ENCODE measurements at places on chromosomes 2 and 18. TPM values are rescaled to one million over a fixed set of nuclear protein-coding genes. Genes with fewer than 3 reads are reported as not detected.

The WDR75 gene
- 63.3 TPM for total RNA-seq

The ANKRD62 gene
- total RNA-seq, result not detected

The KCNJ3 gene
- total RNA-seq, result not detected

The SLC5A7 gene
- total RNA-seq, result not detected

The C2orf72 gene
- total RNA-seq, result 2.6 TPM

GRCh38 chr2:8644605-8645175, 37.2 kb upstream of the ID2 start:
- no peak for DNase-seq

DNA sequence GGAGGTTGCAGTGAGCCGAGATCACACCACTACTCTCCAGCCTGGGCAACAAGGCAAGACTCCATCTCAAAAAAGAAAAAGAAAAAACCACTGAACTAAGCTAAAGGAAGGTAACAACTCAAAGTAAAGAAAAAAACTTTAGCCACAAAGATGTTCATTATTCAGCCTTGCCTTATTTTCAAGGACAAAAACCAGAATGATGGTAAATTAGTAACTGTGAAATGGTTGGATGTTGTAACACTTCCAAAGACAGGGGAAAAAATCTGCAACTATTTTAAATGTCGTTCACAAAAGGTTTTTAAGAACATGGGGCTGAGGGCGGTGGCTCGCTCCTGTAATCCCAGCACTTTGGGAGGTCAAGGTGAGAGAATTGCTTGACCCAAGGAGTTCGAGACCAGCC, 10.1 kb downstream of the ADAM17 start:
- no peak for DNase-seq

DNA sequence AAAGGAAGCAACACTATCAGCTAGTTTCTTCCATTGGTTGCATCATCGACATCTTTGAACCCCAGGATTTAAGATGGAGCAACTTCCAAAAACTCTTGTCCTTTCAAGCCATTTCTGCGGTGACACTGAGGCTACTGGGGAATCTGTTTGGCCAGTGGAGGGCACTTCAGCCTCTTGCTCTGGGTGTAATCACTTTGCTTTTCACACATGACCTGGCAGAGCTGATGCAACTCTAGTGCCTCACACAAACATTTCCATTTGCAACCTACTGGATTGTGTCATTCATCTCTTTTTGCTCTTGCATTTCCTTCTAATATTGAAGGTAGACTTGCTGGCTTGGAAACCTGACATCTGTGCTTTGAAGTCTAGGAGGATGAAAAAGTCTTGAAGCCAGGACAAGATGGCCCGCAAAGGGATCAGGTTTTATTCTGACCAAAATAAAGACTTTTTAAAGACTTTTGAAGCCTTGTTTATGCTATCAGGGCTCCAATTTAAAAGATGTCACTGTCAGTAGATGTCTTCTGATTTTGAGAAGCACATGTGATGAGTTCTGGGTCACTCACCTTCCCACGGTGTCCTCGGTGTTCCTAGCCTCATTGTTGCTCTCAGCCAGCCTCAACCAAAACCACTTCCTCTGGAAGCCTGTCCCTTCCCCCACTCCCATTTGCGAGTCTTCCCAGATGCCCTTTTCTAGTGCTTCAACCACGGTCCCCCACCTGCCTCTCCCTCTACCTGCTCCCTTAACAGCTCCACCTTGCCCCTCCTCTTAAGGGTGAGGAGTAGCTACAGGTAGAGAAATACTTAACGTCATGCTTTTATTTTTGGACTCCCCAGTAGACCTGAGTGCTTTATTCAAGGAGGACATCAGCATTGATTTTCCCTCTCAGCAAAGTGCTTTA, 69.7 kb upstream of the KCNE4 start:
- DNase-seq, result peak; percentile 50

DNA sequence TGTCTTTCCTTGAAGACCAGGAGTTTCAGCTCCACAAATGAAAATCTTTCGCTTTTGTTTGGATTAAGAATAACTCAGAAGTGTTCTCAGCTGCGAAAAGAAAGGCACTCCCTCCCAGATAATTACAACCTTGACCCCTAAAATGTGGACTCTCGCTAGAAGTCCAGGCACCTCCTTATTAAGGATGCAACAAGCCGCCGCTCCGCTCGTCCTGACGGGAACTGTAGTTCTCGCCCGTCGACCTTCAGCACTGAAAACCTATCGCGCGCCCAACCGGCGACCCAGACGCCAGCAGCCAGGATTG, 559 bp downstream of the IMMT start:
- DNase-seq, result no peak

DNA sequence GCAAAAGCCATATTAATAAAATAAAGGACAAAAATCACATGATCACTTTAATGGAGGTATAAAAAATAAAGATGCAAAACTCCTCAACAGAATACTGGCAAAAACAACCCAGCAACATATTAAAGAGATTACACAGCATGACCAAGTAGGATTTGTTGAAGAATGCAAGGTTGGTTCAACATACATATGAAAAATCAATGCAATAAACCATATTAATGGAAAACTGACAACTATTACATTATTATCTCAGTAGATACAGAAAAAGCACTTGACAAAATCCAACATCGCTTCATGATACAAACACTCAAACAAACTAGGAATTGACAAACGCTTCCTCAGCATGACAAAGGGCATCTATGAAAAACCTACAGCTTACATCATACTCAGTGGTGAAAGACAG, 76.7 kb downstream of the CRACDL start:
- DNase-seq, result no peak

GRCh38 chr2:51789918-51790317, 758.0 kb upstream of the NRXN1 start:
- no peak for DNase-seq

DNA sequence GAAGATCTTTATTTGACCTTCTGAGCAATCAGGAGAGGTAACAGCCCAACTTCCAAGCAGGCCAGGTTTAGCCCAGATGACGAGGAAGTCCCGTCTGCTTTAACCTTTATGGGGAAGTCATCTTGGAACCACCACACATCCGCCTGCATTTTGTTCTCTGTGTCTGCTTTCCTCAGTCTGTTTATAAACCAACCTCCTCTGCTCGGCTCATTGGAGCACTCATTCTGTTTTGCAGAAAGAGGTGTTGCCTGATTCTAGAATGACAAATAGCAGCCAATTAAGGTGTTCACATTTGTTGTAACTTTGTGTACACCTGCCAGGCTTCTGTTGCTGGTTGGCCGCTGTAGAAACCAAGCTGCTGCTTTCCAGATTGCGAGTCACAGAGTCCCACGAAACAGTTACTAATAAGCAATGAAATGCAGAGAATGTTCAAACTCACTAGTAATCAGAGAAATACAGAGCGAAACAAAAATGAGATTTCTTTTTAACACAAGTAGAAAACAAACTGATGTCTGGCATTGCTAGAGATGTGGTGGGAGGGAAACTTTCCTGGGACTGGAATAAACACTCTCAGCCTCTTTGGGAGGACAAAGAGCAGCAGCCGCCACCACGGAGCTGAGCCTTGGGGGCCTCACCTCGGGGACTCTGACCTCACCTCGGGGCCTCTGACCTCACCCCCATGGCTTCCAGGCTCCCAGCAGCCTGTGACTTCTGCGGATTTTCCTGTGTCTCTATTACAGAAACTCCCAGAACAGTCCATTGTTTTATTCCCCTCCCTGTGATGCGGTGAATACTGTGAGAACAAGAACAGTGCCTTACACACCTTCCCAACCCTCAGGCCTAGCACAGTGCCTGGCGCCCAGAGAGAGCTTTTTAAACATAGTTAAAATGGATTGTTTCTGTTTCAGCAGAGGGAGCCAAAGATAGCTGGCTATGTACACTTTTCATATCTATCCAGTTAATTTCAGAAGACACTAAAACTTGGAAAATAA, 64.0 kb downstream of the MBP start:
- DNase-seq, result no peak

GRCh38 chr2:158668001-158668765, 126.9 kb upstream of the DAPL1 start:
- no peak for DNase-seq

GRCh38 chr2:182207049-182207746, 219.6 kb downstream of the PDE1A start:
- DNase-seq, result no peak

DNA sequence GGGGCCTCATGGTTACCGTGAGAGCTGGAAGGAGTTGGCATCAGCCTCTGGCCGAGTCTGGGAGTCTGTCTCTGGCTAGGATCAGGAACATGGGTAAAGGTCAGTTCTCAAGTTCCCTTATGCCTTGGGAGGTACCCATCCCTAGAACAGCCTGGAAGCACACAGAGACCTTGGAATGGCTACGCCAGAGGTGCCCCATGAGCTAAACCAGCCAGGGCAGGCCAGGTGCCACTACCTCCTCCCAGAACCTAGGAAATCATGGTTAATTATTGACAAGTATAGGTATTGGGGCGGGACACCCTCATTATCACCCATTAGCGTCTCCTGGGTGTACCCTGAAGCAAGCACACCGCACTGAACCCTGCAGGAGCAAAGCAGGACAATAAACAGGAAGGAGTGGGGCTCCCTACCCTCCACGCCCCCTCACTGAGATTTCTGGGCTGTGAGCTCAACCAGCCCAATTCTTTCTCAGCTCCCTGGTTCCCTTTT, 3.0 kb upstream of the ASPRV1 start:
- no peak for DNase-seq

DNA sequence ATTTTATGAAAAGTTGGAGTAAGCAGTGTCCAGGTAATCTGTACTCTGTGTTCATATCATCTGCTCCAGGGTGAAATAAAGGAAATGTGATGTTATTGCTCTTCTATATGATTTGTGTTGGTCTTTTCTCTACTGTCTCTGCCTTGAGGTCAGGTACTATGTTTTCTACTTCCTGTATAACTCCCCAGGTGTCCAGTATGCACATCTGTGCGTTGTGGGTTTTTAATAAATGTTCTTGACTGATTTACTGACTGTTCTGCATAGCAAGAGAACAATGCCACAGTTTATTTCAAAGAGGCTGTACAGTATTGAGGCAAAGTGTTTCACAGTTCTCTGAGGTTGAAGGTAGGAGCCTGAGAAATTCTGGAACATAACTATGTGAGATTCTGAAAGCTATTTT, 89.7 kb downstream of the BABAM2 start:
- DNase-seq, result peak; percentile 64

DNA sequence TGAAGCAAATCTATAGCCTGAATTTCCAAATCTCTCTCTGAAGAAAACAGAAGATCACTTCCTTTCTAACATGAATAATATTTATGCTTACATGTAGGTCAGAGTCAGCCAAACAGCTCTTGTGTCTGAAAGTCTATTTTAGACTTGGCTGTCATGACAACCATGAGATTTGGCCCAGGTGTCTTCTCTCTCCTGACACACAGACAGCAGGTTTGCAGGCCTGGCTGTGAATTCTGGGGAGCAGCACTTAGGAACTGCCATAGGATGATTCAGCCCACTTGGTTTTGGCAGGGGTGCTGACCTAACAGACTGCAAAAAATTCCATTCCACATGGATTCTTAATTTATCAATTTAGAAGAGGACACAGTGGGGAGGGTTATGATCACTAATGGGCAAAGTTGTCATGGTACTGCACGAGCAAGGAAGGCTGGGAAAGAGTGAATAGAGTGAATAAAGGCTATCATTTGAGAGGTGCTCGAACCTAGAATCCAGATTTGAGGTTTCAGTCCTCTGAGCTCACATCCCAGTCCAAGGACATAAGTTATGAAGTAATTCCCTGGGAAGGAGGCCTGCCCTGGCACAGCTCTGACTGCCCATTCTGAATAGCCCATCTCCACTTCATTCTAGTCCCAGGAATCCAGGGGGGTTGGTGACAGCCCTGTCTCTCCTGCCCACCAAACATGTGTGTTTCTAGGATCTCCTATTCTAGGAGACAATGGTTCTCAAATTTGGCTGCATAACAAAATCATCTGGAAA, 453.9 kb upstream of the TRIB2 start:
- no peak for DNase-seq

GRCh38 chr2:65386344-65386743, 46.1 kb downstream of the SPRED2 start:
- no peak for DNase-seq
